ENCODE measurements at places on chromosomes 2 and 18. TPM values are rescaled to one million over a fixed set of nuclear protein-coding genes. Genes with fewer than 3 reads are reported as not detected.

TMEFF2 gene
- total RNA-seq: 0.17 TPM

DNA sequence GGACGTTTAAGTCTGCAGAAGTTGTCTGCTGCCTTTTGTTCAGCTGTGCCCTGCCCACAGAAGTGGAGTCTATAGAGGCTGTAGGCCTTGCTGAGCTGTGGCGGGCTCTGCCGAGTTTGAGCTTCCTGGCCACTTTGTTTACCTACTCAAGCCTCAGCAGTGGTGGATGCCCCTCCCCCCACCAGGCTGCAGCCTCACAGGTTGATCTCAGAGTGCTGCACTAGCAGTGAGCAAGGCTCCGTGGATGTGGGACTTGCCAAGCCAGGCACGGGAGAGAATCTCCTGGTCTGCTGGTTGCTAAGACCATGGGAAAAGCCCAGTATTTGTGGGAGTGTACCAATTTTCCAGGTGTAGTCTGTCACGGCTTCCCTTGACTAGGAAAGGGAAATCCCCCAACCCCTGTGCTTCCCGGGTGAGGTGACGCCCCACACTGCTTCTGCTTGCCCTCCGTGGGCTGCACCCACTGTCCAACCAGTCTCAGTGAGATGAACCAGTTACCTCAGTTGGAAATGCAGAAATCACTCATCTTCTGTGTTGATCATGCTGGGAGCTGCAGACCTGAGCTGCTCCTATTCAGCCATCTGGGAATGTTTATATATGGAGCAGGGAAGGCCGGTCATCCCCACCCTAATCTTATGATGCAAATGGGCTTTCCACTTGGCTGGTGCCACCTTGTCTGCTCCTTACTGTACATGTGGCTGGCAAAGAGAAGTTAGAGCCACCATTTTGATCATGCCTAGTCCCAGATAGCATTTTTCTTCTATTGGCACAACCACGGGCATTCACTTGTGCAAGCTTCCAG, 156.9 kb upstream of the ITGA6 start:
- DNase-seq: no peak

AQP12B gene
- not detected for total RNA-seq

GRCh38 chr2:30796699-30797098, 10.5 kb downstream of the CAPN13 start:
- DNase-seq: no peak

FER1L5 gene
- total RNA-seq: not detected

NAT8 gene
- not detected for total RNA-seq

- DNase-seq: no peak
Observed at GRCh38 chr2:85579266-85579935, 2.0 kb downstream of the VAMP8 start.

- no peak for DNase-seq
Observed at GRCh38 chr18:41128126-41128525, 826.9 kb upstream of the PIK3C3 start.

GRCh38 chr2:9761577-9761976, 81.7 kb upstream of the TAF1B start:
- DNase-seq: no peak

KIF1A gene
- 4.3 TPM for total RNA-seq

- DNase-seq: no peak
Observed at GRCh38 chr2:213923543-213923942, 487.3 kb upstream of the VWC2L start.

DNA sequence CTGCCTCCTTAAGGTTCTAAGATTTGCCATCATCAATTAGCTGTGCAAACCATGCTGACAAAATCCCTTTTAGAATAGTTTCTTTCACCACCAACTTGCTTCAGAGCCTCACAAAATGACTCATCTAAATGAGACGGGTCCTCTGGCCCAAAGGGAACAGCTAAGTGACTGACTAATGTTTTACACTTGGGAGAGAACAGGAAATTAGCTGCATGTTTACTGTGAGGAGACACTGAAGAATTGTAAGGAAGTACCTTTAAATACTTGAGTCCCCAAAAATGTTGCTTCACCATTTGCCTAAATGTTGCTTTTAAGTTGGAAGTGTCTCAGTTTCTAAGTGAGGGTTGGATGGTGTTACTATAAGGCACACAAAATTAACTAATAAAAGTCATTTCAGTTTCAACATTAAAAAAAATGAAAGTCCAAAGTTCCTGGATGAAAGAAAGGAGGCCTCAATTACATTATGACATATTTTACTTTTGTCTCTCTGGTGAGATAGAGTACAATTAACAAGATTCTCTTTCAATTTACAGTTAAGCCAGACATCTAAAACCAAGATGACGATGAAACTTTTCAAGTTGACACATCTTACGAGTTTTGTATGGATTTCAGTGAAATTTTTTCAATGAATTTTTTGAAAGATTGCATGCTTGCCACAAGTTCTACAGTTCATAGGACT, 229.1 kb upstream of the FN1 start:
- DNase-seq: peak; percentile 34

- no peak for DNase-seq
Observed at GRCh38 chr2:138742441-138743057, 37.6 kb downstream of the NXPH2 start.

KIAA2012 gene
- not detected for total RNA-seq

RNU2-63P gene
- total RNA-seq: not detected

GRCh38 chr2:149692961-149693396, 105.4 kb upstream of the MMADHC start:
- no peak for DNase-seq

GRCh38 chr18:62500966-62501591, 21.7 kb upstream of the ZCCHC2 start:
- no peak for DNase-seq

GRCh38 chr18:12008842-12009580, 27.7 kb downstream of the IMPA2 start:
- DNase-seq: no peak

- peak; percentile 84 for DNase-seq
Observed at GRCh38 chr2:45459860-45460259, 151.2 kb downstream of the SRBD1 start.

DNA sequence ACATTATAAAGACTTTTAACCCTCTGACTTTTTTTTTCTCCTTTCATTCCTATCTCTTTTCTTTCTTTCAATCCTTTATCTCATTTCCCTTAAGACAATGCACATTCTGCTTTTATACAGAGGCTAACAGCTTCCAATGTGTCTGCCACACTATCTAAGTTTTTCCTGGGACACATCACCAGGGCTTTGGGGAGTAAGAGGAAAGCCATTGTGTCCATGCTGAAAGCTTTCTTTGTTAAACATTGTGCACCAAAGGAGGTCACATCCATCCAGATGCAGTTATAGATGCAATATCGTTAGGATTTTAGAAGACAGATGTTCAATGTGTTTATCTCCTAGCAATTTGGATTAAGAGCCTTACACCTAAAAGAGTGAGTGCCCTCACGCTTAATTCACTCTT, 534.1 kb downstream of the CNTNAP5 start:
- DNase-seq: no peak

- DNase-seq: no peak
Observed at GRCh38 chr2:30139131-30139870, 7.5 kb upstream of the YPEL5 start.

LYPD1 gene
- total RNA-seq: not detected

RPS27A gene
- total RNA-seq: 1,927 TPM

- no peak for DNase-seq
Observed at GRCh38 chr2:17869128-17869527, 9.3 kb upstream of the KCNS3 start.

CCL20 gene
- total RNA-seq: 7.4 TPM

DNA sequence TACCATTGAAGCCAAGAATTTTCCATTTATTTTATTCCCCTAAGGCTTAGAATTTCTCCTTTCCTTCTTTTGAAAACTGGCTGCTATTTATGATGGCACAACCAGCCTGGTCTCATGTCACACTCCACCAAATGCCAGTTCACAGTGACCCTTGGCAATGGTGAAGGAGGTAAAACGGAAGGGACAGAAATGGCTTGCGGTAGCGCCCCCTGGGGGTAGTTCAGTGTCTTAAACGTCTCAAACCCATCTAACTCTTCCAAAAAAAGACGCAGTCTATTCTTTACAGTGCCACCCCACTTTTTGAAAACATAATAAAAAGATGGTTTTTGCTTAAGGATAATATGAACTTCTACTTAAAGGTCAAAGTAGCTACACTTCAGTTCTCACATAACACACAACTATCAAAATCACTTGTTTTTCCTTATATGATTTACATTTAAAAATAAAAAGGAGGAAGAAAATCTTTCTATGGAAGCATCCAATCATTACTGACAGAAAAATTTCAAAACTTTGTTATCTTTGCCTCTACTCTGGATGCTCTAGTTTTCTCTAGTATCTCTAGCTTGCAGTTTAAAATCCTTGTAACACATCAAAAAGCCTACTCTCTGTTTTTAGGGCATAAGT, 28.0 kb downstream of the PNO1 start:
- no peak for DNase-seq

DNA sequence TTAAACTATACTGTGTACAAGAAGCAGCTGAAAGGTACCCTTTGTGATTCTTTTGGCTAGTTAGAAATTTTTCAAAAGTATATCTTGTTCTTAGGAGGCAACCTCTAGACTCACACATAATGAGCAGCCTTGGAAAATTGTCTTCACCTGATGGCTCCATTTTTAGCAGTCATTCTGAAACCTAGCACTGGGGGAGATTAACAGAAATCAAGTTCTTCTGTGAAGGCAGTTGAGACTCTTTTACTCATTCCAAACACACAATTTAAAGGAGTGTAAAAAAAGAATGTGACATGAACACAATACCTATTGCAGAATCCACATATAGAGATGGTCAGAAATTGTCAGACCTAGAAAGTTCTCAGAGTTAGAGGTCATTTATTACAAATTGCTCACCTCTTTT, 197.7 kb downstream of the UBE2E3 start:
- DNase-seq: no peak

- DNase-seq: no peak
Observed at GRCh38 chr2:240269886-240270285, 129.4 kb upstream of the OTOS start.

TUBA3E gene
- not detected for total RNA-seq

DNA sequence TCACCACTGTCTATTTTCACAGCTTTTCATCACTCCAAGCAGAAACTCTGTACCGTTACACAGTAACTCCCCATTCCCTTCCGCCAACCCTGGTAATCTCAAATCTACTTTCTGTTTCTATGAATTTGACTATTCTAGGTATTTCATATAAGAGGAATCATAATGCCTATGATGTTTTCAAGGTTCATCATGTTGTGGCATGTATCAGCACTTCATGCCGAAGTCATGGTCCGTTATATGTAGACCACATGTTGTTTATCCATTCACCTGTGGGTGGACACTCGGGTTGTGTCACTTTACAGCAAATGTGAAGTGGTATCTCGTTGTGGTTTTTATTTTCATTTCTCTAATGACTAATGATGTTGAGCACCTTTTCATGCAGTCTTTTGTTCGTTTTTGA, 21.6 kb downstream of the CPSF3 start:
- no peak for DNase-seq

GRCh38 chr2:212794471-212794870, 255.9 kb upstream of the ERBB4 start:
- no peak for DNase-seq

VWC2L gene
- total RNA-seq: not detected

DNA sequence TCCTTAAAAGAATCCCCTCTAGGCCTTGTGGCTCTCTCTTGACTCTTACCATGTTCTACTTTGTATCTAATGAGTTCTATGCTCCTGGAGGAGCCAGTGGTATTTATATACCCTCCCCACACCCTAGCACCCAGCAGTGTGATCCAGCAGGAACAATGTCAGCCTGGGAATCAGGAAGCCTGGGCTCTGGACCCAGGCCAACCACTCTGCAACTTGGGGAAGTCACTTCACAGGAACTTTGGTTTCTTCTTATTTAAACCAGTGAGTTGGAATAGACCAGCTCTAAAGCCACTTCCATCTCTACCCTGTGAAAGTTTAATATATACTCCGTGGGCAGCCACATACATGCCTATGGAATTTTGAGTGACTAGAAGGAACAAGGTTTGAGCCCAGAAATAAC, 11.6 kb upstream of the SPTBN1 start:
- DNase-seq: no peak

DNA sequence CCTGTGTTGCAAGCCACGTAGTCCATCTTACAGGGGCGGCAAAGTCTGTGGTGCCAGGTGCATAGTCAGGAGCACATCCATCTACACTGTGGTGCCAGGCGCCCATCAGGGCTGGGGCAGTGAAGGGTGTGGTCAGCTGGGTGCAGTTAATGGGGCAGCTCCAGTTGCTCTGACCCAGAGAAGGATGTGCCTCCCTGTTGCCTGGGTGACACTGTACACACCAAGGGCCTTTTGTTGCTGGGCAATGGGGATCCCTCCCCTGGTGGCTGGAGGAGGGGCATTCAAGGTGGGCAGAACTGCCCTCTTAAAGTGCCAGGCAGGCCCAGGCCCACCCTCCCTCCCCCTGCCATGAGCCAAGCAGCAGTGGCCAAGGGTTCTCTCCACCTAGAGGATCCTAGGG, 28.3 kb upstream of the IMP4 start:
- DNase-seq: no peak

DNA sequence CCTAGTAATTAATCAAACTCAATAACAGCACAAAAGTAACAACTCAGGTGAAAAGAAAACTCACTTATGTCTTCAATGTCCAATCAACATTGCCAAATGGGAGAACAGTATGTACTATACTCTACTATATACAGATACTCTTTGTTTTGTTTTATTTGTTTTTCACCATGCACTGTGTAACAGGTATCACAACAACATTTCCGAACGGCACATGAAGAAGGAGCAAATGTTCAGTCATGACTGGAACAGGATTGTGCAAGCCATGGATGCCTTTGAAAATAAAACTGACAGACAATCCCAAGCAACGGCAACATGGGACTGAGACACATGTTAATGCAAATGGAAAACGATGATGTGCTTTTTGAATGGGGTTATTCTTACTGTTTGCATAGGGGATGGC, 334.9 kb upstream of the THUMPD2 start:
- DNase-seq: no peak

Measured in lower leg skin (tissue), 4 donors.